Globus pallidus (tissue), 1 donor: ENCODE measurements at places on chromosomes 3 and 15.

DNA sequence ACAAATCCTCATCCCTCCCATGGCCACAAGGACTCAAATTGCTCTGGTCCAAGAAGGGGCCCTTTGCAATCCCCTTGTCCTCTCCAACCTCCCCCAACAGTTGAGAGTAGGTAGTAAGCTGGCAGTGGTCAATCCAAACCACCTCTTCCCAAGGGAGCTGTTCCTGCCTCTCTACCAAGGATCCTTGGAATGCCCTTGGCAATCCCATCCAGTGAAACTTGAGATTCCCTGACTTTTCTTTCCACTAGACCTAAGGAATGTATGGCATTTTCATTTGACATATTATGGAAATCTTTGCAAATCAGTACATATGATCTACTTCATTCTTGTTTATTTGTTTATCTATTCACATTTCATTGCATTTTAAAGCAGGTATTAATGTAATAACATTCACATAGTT is 4.8 kb upstream of the RBP2 start:
- DNase-seq: no peak

GRCh38 chr3:171731691-171732090 is 78.6 kb downstream of the PLD1 start:
- DNase-seq: no peak

DNA sequence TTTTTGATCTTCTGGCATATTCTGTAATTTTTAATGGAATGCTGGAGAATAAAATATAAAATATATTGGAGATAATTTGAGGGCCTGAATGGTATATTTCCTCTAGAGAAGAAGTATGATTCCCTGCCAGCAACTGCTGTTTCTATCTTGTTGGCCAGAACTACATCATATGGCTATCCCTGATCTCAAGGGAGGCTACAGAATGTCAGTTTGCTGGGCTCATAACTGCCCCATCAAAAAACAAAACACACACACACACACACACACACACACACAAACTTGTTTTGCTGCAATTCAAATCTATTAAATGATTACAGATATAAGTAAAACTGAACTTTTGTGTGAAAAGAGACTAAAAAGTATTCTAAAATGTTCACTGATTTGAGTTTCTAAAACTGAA is 51.0 kb downstream of the RASA2 start:
- DNase-seq: no peak

GRCh38 chr3:173510565-173510964 is 113.0 kb downstream of the NLGN1 start:
- peak; percentile 42 for DNase-seq

- DNase-seq: no peak
Observed at GRCh38 chr3:88044411-88044810, 14.4 kb downstream of the CGGBP1 start.

- peak; percentile 26 for DNase-seq
Observed at GRCh38 chr15:26628879-26629529, 143.9 kb downstream of the GABRB3 start.

DNA sequence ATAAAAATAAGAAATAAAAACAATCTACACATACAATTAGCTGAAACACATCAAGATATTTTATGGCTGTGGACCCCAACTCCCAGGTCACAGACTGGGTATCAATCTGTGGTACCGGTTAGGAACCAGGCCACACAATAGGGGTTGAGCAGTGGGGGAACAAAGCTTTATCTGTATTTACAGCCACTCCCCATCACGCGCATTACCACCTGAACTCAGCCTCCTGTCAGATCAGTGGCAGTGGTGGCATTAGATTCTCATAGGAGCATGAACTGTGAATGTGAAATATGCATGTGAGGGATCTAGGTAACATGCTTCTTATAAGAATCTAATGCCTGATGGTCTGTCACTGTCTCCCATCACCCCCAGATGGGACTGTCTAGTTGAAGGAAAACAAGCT is 17.7 kb upstream of the DNAJC19 start:
- no peak for DNase-seq

DNA sequence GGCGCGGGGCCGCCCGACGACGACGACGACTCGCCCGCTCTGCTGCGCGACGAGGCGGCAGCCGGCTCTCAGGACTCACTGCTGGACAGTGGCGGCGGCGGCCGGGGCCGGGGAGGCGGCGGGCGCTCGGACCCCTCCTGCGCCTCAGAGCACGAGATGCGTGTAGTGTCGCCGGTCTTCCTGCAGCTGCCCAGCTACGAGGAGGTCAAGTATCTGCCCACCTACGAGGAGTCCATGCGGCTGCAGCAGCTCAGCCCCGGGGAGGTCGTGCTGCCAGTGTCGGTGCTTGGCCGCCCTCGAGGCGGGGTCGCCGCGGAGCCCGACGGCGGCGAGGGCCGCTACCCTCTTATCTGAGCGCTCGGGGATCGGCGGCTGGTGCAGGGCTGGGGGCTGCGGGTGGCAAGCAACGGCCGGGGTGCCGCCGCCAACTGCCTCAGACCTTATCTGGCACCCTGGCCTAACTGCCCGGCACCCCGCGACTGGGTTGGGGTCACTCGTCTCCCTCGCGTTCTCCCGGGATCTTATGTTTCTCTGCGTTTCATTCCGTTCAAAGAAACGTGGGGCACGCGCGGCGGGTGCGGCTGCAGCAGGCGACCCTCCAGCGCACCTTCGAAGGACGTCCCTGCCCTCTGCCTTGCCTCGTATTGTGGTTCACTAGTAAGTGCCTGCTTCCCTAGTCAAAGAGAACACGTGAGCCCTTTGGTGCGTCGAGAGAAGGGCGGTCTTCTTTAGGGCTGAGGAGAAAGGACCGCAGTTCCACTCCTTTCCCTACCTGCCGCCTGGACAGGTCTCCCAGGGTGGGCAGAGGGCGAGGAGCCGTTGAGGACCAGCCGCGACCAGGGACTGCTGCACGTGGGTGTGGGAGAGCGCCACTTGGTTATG is 1.0 kb downstream of the C3orf80 start:
- DNase-seq: no peak

- no peak for DNase-seq
Observed at GRCh38 chr15:72968531-72968922, 83.7 kb upstream of the NEO1 start.

DNA sequence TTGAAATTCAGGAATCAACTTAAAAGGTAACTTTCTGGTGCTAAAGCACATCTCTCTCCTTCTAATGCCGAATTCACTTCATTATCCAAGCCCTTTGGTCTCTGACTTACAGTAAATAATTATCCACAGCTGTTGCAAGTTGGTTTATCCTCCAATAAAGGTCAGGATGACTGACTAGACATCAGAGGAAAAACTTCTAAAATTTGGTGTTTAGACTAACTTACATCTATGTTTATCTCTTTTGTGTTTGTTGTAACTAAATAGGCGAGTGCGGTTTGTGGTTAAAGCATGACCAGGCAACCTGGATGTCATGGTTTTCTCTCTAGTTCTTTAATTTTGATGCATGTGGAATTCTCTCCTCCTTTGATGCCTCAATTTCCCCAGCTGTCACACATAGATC is 237.4 kb upstream of the LRTM1 start:
- no peak for DNase-seq

- DNase-seq: no peak
Observed at GRCh38 chr3:162175878-162176277, 679.3 kb downstream of the OTOL1 start.

DNA sequence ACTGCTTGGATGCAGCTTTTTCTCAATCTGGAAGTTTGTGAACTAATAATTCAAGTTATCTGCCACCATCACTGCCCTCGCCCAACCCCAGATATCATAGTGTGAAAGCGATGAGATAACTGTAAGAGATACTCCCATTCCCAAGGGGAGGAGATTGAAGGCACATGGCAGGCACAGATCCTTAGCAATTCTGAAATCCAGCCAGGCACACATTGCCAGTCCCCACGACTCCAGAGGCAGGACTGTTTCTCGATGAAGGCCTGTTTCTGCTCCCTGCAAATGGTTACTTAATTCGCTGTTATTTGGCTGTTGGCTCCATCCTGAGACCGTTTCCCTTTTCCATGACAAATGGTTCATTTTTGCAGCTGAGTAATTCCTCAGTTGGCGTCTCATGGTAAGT is 63.2 kb upstream of the NEDD4 start:
- DNase-seq: no peak

DNA sequence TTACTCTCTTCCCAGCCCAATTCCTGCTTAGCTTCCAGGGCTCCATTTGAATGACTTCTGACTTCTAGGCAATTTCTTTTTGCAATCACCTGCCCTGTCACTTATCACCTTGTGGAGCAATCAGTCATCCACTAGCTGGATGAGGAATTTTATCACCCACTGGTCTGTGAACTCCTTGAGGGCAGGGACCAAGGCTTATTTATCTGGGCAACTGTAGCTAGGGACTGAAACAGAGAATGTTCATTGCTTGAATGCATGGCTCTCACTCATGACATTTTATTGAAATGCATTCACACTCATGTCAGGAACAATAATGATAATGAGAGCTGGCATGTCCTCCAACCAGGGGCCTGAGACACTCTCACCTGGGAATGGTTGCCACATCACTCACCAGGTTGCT is 15.5 kb downstream of the TNFAIP8L3 start:
- DNase-seq: no peak

DNA sequence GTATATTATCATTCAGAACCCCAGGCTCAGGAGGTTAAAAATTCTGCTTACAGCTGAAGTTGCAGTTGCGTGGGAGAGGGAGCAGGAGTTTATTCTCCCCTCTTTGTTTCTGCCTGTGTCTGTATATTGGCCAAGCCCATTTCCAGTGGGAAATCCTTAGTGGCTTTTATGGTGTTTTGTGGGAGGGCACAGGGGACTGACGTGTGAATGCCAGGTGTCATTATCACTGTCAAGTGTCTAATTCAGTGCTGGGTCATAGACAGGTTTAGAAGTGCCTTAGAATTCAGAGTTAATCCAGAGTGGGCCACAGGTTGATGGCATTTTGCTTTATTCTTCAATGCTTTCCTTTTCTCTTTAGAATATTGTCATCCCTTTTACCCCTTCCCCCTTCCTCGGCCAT is 33.4 kb downstream of the SLCO3A1 start:
- peak; percentile 68 for DNase-seq

DNA sequence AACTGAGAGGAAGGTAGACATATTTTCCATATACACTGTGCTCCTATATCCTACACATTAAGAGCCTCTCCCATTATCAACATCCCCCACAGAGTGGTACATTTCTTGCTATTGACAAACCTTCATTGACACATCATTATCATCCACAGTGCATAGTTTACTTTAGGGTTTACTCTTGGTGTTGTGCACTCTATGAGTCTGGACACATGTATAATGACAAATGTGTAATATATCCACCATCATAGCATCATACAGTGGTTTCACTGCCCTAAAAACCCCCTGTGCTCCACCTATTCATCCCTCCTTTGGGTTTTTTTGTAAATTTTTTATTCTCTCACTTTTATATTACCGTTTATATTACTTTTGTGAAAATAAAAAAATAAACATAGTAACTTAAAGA is 22.2 kb upstream of the CLDN18 start:
- DNase-seq: no peak
